ENCODE measurements at places on chromosomes 12 and 14.

GRCh38 chr12:56129206-56129941 is 1.3 kb downstream of the ESYT1 start:
- peak; percentile 62 for DNase-seq

DNA sequence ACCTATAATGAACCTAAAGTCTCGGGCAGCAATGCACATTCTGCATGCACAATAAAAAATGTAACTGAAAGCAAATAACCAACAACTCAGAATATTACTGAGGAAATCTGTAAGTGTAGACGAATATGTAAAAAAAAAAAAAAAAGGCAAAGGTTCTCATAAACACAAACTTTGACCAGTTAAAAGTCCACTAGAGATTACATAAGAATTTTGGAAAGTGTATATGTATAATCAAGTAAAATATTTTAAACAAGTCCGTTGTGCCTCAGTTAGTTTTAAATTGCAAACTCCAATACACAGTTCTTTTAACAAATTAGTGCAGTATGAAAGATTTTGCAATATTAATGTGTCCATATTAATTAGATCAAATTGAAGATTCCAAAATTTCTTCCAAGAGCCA is 35.3 kb upstream of the PAPOLA start:
- no peak for DNase-seq

DNA sequence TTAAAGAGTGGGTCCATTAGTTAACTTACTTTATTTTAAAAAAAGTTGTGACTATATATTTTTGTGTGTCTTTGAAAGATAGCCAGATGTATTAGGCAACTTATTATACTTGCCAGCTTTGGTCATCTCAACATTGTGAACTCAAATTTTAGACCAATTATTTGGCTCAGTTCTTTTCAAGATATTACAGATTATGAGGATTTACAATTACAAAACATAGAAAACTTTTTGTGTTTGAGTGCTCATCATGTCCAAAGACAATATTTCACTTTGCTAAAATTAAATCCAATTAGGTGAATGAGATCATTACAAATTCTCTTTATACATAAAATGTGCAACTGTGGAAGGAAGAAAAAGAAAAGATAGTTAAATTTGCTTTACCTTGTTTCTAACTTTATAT is 18.3 kb upstream of the PDE3A start:
- no peak for DNase-seq

DNA sequence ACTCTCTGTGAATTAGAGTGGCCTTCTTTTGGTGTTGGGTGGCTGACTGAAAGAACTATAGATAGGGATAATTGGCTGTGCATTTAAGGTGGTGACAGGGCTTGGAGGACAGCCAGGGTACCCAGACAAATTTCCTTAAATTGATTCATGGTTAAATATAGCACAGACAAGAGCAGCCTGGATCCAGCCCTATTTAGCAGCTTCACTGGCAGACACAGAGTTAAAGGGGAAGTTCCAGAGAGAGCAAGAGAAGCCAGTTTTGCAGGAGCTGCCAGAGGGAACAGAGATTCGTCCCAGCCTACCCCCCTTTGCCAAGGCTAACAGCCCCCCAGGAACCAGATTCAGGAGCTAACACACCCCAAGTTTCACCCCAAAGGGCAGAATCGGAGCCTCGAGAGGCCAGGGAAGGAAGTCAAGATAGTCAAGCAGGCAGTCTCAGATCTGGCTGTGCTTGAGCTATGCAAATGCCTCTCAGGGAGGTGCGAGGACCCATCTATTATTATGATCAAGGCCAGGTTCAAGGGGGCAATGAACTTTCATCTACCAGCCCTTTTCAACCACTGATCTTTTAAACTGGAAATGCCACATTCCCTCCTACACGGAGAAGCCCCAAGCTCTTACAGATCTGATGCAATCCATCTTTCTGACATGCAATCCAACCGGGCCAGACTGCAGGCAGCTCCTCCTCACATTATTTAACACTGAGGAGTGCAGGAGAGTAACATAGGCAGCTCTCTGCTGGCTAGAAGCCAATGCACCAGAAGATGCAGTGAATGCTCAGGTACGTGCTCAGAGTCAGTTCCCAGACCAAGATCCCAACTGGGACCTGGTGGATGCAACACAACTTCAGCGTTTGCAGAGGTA is 58.2 kb downstream of the DHRS2 start:
- DNase-seq, result no peak

DNA sequence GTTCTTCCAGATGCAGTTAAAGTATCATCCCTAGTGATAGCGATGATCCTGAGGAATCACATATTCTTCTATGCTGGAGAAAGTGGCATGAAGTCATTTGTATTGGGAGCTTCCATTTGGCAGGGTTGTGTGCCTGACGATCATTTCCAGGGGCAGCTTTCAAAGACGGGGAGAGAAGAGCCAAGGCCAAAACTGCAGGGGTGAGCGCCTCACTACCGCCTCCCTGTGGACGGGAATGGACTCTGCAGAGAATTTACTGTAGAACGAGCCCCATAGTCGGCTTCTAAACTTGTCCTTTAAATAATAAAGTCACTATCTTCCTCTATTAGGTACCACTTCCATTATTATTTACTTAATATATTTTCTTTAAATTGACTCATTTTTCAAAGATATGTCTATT is 555.9 kb upstream of the TMEM132C start:
- DNase-seq, result no peak

DNA sequence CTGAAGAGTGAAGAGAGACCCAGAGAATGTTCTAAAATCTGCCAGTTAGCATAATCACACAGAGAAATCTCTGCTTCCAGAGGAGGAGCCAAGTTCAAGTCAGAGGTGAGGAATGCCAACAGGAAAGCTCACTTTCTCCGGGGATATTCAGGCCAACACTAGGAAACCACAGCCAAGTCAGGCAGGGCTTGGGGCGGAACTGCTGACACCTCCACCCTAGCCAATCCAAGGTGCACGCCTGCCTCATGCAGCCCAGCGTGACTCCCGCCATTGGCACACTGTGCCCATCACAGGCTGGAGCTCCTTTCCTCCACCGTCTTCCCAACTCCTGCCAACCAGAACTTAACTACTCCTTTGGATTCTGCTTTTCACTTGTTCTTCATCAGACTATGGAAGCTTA is 374.3 kb upstream of the CCDC196 start:
- DNase-seq, result no peak
